ENCODE measurements at places on chromosomes 3 and 15.

DNA sequence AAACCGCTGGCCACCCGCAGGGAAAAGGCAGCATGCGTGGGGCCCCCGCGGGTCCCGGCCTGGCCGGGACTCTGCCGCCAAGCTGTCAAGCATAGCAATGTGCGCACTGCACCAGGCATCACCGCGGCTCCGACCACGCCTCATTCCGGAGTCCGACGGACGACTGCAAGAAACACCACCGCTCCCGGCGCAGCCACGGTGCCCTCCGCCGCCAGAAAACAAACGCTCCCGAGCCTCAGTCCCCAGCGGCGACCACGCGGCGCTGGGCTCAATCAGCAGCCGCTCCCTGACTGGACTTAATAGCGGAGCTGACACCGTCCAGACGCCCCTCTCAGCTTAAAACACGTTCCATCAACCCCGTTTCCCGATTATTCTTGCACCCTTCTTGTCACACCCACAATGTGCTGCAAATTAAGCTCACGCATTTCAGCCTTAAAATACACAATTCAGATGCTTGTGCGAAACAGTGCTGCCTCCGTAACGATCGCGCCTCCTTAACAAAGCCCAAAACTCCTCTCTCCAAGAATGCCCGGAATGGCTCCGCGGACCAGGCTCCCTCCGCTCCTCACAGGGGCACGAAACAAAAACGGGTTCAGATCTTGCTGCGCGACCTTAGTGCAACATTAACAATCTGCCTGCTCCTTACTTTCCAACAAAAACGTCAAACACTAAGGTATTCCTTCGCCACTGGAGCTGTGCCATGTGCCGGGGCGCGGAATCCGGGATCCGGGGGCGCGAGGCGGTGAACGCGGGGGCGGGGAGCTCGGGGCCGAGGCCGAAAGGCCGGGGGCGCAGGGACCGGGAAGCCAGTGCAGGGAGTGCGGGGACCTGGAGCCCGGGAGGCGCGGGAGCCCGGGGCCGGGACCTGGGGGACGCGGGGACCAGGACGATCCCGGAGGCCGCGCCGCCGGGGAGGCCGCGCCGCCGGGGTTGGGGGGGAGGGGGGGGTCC is 655 bp downstream of the CYFIP1 start:
- DNase-seq = peak; percentile 5

DNA sequence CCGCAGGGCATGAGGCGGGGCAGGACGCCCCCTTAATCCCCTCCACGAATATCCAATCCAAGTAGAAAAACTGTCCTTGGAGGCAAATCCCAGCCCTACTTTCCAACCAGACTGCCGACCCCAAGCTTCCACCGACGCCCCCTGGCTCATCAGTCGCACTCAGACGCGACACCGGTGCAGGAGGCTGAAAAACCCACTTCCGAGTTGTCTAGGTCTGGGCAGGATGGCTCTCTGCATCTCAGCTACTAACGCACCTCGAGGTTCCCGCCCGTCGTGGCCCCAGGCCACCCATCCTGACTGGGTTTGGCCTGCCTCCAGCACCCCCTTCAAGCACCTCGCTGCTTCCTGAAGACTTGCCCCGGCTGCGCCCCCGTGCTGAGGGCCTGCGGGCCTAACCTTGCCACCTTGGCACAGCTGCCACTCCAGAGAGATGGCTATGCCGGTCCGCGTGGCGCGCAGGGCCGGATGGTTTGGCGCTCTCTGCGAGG is 15.5 kb downstream of the RGMA start:
- DNase-seq = no peak

DNA sequence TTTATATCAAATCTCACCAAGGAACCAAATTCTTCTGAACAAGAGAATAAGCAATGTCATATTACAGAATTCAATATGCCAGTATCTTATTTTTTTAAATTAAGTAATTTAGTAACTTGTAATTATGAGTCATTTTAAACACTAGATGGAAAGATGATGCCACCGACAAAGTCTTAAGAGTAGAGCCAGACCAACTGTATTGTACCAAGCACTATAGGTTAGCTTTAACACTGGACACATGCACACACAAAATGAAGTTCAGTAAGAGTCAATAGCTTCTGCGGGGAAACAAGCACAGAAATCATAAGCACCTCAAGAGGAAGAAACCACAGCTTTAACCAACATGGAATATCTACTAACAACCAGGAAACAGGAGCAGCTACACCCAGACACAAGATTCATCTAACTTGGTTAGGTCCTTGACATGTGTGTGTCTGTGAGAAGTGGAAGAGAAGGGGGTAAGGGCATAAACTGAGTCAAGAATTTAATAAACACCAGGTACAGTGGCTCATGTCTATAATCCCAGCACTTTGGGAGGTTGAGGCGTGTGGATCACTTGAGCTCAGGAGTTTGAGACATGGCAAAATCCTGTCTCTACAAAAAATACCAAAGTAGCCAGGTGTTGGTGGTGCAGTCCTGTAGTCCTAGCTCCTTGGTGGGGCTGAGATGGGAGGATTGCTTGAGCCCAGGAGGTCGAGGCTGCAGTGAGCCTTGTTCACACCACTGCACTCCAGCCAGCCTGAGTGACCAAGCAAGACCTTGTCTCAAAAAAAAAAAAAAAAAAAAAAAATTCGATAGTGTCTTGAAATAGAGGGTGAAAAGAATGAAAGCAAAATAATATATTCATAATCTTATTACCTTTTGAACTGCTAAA is 28.9 kb downstream of the DENND4A start:
- DNase-seq = no peak

GRCh38 chr15:45401665-45402161 is 23.4 kb upstream of the GATM start:
- no peak for DNase-seq

- no peak for DNase-seq
Observed at GRCh38 chr3:7630351-7630911, 769.5 kb downstream of the GRM7 start.

GRCh38 chr3:38805765-38806386 is 10.1 kb downstream of the SCN10A start:
- peak; percentile 80 for DNase-seq

DNA sequence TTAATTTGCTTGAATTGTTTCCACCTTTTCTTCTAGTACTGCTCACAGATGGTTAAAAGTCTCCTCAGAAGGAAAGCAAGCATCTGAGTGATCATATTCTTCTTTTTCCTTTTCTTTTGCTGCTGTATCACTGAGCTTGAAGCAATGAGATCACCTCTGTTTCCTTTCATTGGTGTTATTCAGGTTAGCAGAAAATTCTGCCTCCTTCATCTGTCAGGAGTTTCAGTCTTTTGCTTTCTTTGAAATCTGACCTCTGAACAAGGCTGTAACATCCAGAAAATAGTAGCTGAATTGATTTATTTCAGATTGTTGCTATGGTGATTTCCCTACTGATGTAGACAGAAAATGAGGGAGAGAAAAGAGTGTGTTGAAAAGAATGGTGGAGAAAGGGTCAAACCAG is 343.0 kb downstream of the MFSD1 start:
- DNase-seq = no peak

GRCh38 chr15:49379996-49380395 is 43.0 kb upstream of the FGF7 start:
- peak; percentile 48 for DNase-seq

GRCh38 chr15:55518641-55519040 is 10.6 kb upstream of the DNAAF4 start:
- no peak for DNase-seq

- peak; percentile 73 for DNase-seq
Observed at GRCh38 chr15:41772720-41773331, 1.5 kb upstream of the MAPKBP1 start.

GRCh38 chr3:99928771-99929744 is 111.4 kb downstream of the CMSS1 start:
- no peak for DNase-seq
